ENCODE measurements at places on chromosomes 12 and 14.

DNA sequence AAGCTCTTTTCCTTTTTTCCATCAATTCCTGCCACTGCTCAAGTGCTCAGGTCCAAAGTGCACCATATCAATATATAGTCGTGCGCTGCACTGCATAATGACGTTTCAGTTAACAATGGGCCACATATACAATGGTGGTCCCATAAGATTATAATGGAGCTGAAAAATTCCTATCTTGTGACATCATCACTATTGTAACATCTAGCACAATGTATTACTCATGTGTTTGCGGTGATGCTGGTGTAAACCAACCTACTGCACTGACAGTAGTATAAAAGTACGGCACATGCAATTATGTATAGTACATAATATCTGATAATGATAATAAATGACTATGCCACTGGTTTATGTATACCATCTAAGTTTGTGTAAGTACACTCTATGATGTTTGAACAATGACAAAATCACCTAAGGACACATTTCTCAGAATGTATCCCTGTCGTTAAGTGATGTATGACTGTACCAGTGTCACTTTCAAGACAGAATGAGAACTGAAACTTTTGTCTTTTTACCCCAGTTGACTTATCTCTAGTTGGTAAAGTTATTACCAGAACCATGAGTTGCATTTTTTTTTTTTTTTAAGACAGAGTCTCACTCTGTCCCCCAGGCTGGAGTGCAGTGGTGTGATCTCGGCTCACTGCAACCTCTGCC is 53.7 kb upstream of the INSM2 start:
- H3K27me3 ChIP-seq: no peaks in the 10 kb centered on the region
- no peak for DNase-seq
- peaks cover 1% of the 10 kb centered on the region for H3K4me1 ChIP-seq

DNA sequence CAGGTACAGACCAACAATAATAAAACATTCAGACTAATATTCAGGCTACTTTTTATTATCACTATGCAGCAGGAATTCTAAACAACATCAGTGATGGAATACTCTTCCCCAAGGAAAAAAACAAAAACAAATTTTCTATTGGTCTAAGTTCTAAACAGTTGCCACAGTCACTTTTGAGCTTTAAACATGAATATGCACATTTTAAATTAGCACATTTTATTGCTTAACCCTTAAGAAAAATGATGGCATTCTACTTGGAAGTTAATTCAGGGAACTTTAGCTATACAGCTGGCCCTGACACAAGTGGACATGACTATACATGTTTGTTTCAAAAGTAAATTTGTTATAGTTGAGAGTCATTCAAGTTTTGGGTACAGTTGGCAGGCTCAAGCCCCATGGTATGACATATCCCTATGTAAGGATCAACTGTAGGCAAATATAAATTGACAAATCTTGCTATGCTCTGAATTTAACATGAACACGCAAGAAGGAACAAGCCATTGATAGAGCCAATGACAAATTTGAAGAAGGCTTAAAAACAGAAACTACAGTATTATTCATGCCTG is 224.3 kb upstream of the AMIGO2 start:
- H3K27me3 ChIP-seq: no peaks in the 10 kb centered on the region
- peaks cover 4% of the 10 kb centered on the region for H3K4me1 ChIP-seq
- no peaks in the 10 kb centered on the region for H3K36me3 ChIP-seq
- DNase-seq: no peak
- H3K27ac ChIP-seq: no peak overlapping the region

DNA sequence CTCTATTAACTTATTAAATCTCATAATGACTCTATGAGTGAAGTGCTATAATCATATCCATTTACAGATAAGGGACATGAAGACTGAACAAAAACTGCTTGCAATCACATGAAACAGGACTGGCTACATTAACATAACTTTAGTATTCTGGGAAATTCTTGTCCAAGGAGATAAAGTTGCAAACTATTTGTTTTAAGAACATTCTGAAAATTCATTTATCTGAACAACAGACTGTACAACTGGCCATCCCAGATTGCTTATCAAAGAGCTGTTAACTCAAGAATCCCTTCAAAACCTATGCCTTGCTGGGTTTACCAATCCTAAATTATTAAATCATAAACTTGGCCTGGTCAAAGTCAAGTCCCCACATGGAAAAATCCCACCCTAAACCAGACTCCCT is 39.2 kb upstream of the POC1B start:
- peaks cover 9% of the 10 kb centered on the region for H3K4me1 ChIP-seq
- no peaks in the 10 kb centered on the region for H3K36me3 ChIP-seq
- no peak for DNase-seq
- H3K4me3 ChIP-seq: no peak overlapping the region
- no peaks in the 10 kb centered on the region for H3K27me3 ChIP-seq

DNA sequence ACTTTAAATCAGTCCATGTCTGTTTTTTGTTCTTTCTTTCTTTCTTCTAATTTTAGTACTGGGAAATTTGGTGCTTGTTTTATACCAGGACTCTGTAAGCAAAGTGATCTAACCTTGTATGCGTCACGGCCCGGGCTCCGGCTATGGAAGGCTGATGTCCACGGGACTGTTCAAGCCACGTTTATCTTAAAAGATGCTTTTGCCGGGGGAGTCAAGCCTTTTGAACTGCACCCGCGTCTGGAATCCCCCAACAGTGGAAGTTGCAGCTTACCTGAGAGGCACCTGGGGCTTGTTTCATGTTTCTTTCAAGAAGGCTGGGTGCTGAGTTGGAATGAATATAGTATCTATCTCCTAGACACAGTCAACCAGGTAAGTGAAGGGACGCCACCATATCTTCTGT is 62.2 kb downstream of the TECPR2 start:
- peaks cover 6% of the 10 kb centered on the region for H3K36me3 ChIP-seq
- no peak for DNase-seq
- no peaks in the 10 kb centered on the region for H3K27me3 ChIP-seq
- no peaks in the 10 kb centered on the region for H3K4me1 ChIP-seq

- no peaks in the 10 kb centered on the region for H3K27me3 ChIP-seq
- no peaks in the 10 kb centered on the region for H3K36me3 ChIP-seq
- no peaks in the 10 kb centered on the region for H3K4me1 ChIP-seq
- no peak overlapping the region for H3K27ac ChIP-seq
- no peak overlapping the region for H3K4me3 ChIP-seq
- no peak for DNase-seq
Observed at GRCh38 chr12:117596968-117597367, 235.5 kb upstream of the NOS1 start.

DNA sequence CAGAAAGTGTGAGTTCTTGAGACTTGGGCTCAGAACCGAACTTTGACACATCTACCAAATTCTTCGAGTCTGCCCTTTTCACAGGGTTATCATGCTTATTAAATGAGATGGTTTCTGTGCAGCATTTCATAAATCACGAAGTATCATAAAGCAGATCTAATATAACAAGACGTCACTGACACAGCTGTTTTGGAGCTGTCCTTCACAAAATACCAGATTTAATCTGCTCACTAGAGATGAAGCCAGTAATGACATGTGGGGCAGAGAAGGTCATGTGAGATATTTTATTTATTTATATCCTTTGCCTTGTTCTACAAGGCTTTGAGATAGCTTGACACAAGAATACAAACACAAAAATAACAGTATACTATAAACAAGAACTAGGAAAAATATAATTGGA is 127.0 kb downstream of the RPAP3 start:
- peaks cover 11% of the 10 kb centered on the region for H3K4me1 ChIP-seq
- H3K36me3 ChIP-seq: no peaks in the 10 kb centered on the region
- DNase-seq: no peak

DNA sequence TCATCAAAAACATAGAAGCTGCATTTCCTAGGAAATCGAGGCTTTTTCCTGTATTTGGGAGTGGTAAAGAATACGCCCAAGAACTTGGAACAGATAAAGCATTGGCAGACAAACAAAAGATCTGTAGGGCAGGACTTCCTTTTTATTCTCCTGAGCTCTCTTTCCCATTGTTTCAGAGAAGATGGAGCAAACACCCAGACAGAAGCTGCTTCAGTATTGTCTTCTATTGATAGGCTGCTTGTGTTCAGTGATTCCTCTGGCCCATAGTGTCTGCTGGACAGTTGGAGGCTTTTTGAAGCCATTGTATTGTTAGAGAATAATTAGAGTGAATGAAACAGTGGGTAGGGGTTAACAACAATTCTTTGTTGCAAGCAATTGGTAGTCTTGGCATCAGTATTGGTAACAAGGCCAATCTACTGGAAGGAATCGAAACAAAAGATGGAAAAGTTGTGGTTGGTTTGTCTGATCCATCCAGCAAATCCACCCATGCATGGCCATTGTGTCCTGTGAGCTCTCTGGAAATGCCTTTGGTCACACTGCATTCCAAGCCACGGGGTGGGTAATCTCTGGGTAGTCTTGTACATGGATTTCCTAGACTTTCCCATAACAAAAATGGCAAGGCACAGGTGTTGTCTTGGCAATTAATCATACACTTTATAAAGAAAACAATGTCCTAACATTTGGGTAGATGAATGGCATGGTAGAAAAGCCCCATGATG is 424.8 kb downstream of the RAD51B start:
- no peak overlapping the region for H3K27ac ChIP-seq
- H3K4me1 ChIP-seq: peaks cover 7% of the 10 kb centered on the region

Data from lung (tissue), 17 donors.